ENCODE measurements at places on chromosomes 4 and X.
A peak's percentile ranks its signal among the peaks of the same experiment; 100 is the strongest.

- DNase-seq: peak; percentile 76
These were observed 741 bp downstream of the SPATA18 start for GRCh38 chr4:52051615-52052474.

GRCh38 chr4:107348188-107349050 lies 312.3 kb upstream of the DKK2 start:
- no peak for DNase-seq

GRCh38 chr4:126291886-126292285 lies 977.1 kb downstream of the FAT4 start:
- no peak for DNase-seq

GRCh38 chr4:79526641-79527565 lies 118.9 kb upstream of the GK2 start:
- DNase-seq: no peak

GRCh38 chrX:17876135-17876534 lies 15.0 kb upstream of the RAI2 start:
- DNase-seq: no peak

GRCh38 chr4:122658377-122658776 lies 37.5 kb upstream of the IL21 start:
- DNase-seq: no peak

DNA sequence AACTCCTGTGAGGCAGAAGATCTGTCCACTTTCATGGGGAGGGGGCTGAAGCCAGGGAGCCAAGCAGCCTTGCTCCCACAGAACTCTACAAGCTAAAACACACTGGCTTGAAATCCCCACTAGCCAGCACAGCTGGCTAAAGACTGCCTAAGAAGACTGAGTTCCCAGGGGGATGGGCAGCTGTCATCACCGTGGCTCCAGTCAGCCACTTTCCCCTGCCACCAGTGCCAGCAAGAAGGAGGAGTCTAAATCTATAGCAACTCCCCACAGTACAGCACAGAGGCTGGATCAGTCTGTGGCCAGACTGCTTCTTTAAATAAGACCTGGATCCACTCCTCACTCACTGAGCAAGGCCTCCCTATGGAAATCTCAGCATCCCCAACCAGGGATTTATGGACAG lies 308.6 kb downstream of the FAM47B start:
- DNase-seq: no peak

- no peak for DNase-seq
These were observed 272.9 kb upstream of the KLF3 start for GRCh38 chr4:38390969-38391545.

GRCh38 chr4:184348311-184349233 lies 125.8 kb downstream of the IRF2 start:
- DNase-seq: no peak

DNA sequence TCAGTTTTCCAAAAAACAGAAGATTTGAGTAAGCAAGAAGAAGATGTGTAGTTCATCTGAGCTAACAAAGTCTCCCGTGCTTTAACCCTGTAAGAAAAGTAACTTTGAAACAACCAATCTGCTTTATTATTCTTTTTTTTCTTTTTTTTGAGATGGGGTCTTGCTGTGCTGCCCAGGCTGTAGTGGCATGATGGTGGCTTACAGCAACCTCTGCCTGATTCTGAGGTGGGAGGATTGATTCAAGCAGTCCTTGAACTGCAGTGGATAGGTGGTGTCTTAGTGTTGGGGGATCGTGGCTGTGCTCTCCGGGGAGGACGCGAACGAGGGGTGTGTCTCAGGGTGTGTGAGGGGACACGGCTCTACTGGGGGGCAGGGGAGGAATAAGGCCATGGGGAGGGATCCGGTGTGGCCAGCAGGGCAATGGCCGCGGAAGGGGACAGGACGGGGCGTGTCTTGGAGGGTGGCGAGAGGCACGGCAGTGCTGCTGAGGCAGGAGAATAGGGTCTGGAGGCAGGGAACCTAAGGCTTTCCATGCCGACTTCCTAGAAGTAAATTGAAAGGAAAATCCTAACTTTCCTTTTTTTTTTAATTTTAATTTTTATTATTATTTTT lies 2.4 kb downstream of the ARSD start:
- no peak for DNase-seq

GRCh38 chrX:20796450-20796849 lies 529.7 kb upstream of the RPS6KA3 start:
- no peak for DNase-seq

DNA sequence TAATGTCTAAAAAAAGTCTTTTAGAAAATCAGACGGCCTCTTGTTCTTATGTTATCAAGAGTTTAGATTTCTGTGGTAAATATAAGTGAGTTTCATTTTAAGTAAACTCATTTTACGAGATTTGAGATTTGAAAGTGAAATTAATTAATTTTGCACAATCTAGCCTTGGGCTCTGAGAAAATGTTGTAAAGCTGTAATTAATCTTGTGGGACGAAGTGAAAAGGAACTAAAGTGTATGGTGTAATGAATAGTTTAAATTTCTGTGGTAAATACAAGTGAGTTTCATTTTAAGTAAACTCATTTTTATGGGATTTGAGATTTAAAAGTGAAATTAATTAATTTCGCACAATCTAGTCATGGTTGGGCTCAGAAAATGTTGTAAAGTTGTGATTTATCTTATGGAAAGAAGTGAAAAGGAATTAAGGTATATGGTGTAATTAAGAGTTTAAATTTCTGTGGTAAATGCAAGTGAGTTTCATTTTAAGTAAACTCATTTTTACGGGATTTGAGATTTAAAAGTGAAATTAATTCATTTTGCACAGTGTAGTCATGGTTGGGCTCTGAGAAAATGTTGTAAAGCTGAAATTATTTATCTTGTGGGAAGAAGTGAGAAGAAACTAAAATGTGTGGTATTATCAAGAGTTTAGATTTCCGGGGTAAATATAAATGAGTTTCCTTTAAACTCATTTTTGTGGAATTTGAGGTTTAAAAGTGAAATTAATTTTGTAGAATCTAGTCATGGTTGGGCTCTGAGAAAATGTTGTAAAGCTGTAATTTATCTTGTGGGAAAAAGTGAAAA lies 1.6 kb downstream of the SCML1 start:
- DNase-seq: no peak

DNA sequence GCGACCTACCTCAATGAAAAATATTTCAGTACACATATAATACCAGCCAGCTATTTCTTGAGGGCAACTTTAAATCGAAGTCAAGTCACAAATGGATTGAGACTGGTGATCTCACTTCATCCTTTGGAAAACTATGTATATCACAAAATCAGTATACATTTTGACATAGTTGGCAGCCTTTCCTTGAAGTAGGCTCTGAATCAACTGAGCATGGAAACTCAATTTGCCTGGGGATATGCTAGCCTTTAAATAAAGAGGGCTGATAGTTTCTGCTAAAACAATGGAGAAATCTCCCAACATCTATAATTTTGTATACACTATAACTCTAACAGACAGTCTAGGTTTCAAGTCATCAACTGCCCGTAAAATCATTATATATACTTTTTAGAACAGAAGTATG lies 282.8 kb upstream of the TENM3 start:
- no peak for DNase-seq

GRCh38 chr4:27057053-27057452 lies 196.4 kb downstream of the STIM2 start:
- no peak for DNase-seq

- no peak for DNase-seq
These were observed 95.6 kb downstream of the AFAP1 start for GRCh38 chr4:7843831-7844593.

DNA sequence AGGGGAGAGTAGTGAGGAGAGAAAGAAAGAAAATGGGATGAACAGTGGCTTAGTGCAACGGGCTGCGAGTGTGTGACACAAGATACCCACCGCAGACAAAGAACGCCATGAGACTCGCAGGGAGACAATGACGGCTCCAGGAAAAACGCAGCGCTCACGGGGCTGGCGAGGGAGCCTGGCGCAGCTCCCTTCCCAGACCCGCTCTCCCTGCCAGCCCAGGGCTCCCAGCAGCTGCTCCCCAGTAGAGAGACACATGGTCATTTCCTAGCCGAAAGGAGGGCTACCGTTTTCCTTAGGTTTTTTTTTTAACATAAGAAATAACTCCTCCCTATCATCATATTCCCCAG lies 149.5 kb downstream of the MAML3 start:
- no peak for DNase-seq

DNA sequence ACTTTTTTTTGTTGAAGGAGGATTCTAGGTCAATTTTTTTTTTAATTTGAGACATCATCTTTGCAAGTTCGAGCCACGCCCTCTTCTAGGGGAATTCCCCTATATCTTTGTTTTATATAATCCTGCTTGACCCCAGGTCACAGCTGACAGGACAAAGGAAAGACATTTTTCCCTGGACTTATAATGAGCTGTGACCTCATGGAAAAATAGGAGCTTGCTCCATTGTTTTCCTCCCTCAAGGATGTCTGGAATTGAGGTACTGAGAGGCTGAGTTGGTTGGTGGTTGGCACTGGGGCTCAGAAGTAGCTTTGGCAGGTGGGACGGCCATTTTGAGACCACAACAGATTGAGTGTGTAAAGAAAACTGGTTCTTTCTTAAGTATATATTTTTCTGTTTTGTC lies 49.0 kb downstream of the GBA3 start:
- DNase-seq: no peak

DNA sequence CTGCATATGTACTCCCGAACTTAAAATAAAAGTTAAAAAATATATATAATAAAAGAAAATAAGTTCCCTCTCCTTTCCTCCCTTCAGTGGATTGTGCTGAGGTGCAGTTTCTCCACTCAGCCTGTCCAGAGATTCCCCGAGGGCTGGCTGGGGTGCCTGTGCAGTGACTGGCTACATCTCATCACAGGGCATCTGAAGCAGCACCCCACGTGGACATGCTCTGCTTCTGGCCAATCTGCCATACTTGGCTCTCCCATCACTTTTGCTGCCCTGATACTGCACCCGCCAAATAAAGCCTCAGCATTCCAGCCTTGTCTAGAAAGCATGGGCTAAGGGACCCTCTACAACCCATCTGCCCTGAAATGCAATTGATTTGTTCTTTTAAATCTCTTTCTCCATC lies 11.1 kb upstream of the MGST2 start:
- DNase-seq: no peak

DNA sequence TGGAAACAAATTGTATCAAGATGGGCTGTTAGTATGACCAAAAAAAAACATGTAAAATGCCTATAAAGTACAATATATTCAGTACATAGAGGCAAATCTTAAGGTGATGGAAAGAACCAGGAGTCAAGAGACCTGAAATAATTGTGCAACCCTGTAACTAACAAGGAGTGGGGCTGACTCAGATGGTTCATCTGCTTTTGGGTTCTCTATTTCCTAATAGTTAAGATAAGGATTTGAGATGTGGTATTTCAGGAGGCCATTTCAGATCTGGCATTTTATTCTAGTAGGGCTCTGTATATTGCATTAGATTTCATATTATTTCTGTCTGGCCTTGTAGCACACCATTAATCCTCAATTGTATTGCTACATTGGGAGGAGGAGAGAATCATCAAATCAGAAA lies 268.4 kb downstream of the HS3ST1 start:
- DNase-seq: no peak

- DNase-seq: no peak
These were observed 23.1 kb upstream of the ARMCX2 start for GRCh38 chrX:101682723-101683122.

GRCh38 chr4:99806545-99806944 lies 10.1 kb upstream of the DAPP1 start:
- no peak for DNase-seq

DNA sequence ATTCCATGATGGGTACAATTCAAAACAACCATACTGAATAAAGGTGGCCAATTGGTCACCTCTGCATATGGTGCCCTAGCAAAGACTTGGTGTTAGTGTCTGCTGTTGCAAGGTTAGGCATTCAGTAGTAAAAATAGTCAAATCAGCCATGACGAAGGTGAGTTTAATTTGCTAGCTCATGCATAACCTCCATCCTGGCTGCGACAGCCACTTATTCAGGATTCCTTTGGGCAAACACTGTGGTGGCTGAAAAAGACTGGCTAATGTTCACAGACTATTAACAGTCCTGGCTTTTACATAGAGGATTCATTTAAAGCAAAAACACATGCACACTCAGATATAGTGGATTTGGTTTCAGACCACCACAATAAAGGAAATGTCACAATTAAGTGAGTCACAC lies 34.8 kb upstream of the MAP9 start:
- no peak for DNase-seq

DNA sequence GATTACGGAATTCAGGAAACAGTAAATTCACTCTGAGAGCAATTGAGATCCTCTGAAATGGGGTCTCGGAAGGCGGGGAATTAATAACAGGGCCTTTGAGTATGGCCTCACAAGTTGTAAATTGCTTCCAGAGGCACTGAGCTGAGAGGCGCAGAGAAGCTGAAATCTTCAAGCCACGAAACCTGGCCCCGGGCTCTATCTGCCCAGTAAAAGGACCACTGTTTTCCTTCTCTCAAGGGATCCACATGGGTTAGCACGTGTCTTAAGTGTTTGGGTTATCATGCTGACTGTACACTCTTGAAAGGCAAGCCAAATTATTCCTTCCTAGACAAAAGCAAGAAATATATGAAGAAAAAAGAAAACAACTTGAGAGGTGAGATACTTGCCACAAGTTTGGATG lies 1012.9 kb upstream of the FTHL17 start:
- DNase-seq: peak; percentile 12

- DNase-seq: peak; percentile 46
These were observed 52.5 kb upstream of the RPL34 start for GRCh38 chr4:108567831-108568230.

- peak; percentile 67 for DNase-seq
These were observed 5.4 kb upstream of the GTPBP6 start for GRCh38 chrX:323721-324628.

DNA sequence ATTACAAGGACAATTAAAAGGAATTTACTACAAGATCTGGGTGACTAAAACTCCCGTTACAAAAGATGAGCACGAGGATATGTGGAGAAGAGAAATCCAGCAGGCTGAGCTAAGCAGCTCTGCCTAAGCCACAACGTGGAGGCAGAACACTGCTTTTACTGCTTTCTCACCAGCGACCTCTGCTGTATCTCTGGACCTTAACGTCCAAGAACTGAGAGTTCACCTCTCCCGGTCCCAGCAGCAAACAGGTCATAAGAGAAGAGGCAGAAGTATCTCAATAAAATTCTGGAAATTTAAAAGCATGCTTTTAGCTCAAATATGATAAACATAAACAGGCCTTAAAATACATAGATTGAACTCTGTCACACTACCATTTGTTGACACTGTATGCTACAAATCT lies 81.0 kb downstream of the ADGRA3 start:
- DNase-seq: peak; percentile 23

DNA sequence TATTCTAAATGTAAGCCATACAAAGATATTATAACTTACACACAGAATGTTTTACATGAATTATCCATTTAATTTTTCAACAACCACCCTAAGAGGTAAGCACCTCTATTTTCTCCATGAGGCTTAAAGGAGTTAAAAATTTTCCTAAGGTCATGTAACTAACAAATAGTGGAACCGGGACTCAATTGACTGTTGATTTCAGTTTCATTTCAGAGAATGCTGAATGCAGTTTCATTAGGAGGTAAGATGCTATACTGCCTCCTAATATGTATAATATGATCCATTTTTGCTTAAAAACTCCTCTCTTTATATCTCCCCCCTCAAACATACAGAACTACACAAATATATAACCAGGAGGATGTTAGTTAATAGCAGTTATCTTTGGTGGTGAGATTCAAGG lies 29.1 kb downstream of the PHKA1 start:
- DNase-seq: no peak

- DNase-seq: no peak
These were observed at the start of gene UCP1 for GRCh38 chr4:140568507-140569306. UCP1 (minus strand) TSS chr4:140568961; CDS start chr4:140568729, 232 bp downstream.

GRCh38 chrX:119427024-119427794 lies 28.1 kb downstream of the SLC25A43 start:
- no peak for DNase-seq

GRCh38 chr4:188869581-188869980 lies 730.3 kb downstream of the TRIML1 start:
- DNase-seq: no peak

All from muscle of arm (tissue), 14 donors.